ENCODE measurements at places on chromosomes 2 and 18.

DNA sequence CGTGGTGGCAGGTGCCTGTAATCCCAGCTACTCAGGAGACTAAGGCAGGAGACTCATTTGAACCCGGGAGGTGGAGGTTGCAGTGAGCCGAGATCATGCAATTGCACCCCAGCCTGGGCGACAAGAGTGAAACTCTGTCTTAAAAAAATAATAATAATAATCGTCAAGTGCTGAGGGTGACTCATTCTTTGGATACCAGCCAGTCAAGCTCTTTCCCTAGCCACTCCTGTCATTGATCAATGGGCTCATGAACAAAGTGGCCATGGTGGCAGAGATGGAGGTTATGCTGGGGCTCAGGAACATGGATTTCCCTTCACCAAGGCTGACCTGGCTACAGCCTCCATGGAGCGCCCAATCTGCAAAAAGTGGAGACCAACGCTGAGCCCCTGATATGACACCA, 94.5 kb upstream of the HAAO start:
- no peak for DNase-seq

- DNase-seq = no peak
Measured at GRCh38 chr2:168300460-168300859, 53.1 kb upstream of the STK39 start.

DNA sequence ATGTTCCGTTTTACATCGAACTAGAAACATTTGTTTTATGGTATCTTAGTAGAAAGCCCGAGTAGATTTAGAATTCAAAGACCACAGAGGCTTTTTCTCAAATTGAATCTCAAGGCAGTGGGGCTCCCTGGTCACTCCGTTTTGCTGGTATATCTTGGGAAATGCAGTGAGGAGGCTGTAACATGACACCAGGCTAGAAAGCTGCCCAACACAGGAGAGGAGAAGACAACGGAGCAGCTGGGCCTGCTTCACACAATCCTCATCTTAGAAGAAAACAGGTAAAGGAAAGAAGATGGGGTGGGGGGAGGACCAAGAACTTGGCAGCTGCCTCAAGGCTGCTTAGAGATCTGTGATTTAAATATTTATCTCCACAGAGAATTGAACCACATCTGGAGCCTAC, 38.3 kb upstream of the EPB41L3 start:
- no peak for DNase-seq

DNA sequence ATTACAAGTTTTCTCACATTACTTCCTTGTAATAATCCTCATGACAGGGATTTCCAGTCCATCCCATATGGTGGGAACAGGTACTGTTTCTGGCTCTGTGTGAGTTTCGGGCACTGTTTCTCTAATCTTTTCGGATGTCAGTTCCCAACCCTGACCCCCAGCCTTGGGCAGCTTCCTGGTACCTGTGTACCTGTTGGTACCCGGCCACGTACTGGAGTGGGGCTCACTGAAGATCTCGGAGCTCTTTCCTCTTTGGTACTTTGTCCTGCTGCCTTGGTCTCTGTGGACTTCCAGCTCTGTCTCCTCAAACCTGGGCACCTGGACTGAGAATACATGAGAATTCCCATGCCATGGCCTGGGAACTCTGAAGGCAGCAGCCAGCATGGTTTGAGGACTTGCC, 36.8 kb downstream of the GRHL1 start:
- no peak for DNase-seq

DNA sequence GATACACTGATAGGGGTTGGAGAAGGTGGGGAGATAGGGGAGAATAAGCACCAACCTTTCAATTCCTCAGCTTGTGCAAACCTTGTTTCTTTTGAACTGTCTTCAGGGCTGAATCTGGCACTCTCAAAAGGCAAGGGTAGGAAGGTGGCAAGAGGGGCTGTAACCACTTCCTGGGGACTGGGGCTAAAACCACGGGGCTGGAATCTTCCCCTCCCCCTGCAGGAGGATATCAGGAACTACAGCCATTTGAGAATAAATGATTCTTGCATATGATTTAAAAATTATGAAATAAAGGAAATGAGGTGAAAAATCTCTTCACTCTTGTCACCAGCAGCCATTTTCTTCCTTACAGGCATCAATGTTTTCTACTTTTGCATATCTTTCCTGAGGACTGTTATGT, 50.8 kb downstream of the ATOH8 start:
- no peak for DNase-seq

- no peak for DNase-seq
Measured at GRCh38 chr2:40434731-40435271, 17.1 kb downstream of the SLC8A1 start.

DNA sequence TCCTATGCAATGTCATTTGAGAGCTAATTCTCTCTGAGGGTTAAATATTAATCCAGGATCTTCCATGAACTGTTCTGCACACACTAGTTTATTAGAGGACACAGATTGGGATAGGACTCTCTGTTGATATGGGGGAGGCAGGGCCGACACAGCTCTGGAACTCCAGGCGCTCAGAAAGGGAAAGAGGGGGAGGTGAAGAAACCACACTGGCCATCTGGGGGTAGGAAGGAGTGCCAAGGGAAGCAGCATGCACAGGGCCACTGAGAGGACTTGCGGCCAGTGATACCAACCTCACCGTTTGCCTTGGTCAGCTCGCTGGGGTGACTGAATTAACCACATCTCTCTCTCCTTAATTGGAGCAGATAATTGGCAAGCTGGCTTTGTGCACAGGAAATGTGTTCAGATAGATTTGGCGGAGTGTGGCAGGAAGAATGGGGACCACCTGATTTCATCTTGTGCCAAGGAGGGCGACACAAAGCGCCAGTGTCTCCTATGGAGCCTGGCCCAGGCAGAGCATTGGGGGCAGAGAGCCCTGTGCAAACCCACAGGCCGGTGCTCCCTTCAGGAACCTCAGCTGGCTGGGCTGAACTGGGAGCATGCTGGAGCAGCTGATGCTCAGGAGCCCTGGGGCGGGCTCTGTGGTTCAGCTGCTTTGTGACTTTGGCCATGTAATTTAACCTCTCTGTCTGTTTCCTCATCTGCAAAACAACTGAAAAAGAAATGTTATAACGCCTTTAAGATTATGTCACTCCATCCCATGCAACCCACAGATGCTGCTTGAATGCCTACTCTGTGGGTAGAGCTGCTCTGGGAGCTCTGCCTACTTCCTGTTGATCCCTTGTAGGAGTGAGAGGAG, 114.7 kb upstream of the STON1 start:
- no peak for DNase-seq

- DNase-seq = no peak
Measured at GRCh38 chr2:151153601-151154000, 108.1 kb downstream of the RBM43 start.

- no peak for DNase-seq
Measured at GRCh38 chr18:46591783-46592391, 65.1 kb downstream of the LOXHD1 start.

DNA sequence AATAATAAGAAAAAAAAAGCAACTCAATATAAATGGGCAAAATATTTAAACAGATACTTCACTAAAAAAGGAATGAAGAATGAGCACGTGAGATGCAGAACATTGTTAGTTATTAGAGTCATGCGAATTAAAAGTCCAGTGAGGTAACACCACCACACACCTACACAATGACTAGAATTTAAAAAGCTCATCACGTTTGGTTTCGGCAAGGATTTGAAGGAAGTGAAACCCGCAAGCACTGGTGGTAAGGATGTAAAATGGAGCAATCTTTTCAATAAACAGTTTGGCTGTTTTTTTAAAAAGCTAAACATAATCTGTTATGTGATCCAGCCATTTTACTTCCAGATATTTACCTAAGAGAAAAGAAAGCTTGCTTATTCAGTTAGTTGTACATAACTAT, 1181.6 kb upstream of the CELF4 start:
- no peak for DNase-seq

DNA sequence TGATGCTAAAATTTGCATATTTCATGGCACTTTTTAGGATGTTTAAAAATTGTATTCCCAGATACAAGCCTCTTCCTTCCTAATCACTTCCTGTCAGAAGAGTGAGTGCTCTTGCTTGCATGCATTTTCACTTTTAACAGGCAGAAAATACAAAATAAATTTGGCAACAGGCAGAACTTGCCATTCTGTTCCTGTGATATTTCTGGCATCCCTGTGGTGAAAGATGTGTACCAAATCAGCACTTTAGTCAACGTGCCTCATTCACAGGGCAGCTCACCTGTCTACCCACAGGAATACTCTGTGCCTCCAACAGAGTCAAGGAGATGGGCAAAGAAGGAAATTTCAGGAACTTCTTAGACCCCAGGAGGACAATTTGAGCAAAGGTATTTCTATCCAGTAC, 360.9 kb downstream of the AKAIN1 start:
- DNase-seq = no peak

- DNase-seq = no peak
Measured at GRCh38 chr2:228348516-228349064, 167.1 kb upstream of the SPHKAP start.

GRCh38 chr2:26058390-26058789, 24.5 kb downstream of the RAB10 start:
- no peak for DNase-seq

- no peak for DNase-seq
Measured at GRCh38 chr2:241966647-241967466, 97.3 kb downstream of the RTP5 start.

DNA sequence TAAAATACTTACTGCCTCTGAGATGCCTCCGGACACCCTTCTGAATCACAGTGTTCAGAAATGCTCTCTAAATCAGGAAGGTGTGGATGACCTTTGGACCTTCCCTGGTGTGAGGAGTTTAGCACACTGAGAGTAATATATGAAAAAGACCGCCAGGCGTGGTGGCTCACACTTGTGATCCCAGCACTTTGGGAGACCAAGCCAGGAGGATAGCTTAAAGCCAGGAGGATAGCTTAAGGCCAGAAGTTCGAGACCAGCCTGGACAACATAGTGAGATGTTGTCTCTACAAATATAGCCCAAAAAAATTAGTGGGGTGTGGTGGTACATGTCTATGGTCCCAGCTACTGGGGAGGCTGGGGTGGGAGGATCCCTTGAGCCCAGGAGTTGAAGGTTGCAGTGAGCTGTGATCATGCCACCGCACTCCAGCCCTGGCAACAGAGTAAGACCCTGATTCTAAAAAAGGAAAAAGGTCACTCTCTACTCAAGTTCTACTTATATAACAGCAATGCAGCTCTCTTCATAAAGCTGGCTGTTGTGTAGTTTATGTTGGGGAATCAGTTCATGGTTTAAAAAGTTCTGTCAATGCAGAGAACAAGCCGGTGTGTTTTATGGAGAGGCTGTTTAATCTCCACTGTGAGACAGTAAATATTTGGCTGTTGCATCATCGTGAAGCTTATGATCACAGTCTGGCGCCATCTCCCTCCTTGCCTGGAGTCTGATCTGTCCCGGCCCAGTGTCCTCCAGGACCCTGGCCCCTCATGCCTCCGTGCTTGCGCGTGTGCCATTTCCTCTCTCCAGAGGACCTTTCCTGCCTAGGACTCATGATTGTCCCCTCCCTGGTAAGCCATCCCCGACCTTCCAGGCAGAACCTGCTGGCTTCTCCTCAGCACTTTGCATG, 184.5 kb downstream of the FAM210A start:
- DNase-seq = no peak

- no peak for DNase-seq
Measured at GRCh38 chr2:240630771-240631547, 5.7 kb downstream of the GPR35 start.

DNA sequence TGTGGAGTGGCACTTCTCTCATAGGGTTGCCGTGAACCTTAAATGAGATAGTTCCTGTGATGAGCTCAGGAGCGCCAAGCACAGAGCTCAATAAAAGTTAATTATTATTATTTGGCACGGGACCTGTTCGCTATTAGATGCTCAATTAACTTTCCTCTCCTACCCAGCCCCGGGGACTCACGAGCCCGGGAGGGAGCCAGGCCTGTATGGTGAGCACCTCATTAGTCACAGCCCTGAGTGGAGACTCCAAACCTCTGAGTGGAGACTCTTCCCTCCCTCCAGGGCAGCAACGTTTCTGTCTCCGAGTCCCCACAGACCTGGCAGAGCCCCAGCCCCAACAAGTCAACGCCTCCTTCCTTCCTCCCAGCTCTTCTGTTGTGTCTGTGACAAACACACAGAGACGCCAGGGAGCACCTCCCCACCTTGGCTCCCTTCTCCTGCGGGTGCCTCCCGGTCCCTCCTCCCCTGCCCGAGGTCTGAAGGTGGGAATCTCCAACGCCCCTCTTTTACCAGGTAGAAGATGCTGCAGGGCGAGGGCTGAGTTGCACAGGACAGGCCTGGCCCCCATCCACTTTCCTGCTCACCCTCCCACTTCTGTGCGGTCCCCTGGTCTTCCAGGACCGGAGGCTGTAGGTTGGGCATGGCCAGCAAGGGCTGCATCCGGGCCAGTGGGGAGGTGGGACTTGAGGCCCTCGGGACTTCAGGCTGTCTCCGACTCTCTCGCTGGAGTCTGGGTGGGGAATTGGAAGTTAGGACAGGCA, 52.7 kb upstream of the ODC1 start:
- no peak for DNase-seq

DNA sequence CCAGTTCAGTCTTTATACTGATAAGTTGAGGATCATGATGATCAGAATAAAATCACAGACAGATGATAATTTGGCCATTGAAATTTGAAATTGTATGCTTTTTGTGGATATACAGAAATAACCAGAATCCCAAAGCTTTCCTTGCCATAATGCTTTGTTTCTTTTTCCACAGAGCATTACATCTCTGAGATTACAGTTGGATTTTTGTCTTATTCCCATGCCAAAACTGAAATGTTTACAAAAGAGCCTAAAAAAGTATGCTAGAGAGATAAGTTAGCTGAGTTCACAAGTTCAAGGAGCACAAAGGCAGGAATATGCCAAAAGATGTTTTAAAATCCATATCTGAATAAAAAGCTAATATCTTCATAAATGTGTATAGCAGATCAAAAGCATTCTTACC, 321.3 kb downstream of the PID1 start:
- no peak for DNase-seq

DNA sequence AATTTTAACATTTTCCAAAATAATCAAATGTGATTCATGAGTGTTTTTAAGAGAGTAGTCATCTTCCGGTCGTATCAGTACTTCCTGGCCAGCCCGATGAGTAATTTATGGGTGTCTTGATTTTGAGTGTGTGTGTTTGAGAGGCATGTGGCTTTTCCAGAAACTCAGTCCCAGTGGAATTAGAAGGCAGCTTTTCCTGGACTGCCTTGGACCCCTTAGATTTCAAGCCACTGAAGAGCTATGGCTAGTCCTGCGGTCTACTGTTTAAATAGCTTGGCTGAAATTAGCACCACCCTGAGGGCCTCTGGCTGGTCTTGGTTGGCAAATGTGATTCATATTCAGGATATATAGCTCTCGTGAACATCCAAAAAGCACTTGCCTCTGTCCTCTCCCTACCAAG, 59.4 kb downstream of the HK2 start:
- DNase-seq = no peak

DNA sequence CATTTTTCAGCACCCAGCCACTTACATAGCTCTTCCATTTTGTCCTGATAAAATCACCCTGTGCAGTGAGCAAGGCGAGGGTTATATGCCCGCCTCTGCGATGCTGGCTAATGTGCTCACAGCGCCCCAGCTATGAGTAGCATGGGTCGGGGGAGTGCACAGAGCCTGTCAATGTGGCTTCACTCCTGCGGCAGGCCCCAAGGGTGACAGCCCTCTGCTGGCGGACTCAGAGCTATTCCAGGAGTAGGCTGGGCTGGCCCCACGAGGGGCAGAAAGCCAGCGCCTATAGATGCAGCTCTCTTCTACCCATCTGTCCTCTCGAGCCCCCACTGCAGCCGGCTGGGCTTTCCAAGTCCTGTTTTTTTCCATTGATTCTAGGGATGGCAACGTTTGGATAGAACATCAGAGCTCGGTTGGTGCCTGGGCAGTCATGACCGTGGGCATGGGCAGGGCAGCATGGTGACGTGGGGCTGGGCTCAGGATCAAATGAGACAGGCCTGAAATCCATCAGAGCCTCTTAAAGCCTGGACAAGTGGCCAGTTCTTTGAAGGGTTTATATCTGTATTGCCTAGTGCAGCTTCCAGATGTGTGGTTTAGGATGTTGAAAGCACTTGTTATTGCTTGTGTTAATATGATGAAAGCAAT, 134.7 kb downstream of the MCFD2 start:
- DNase-seq = no peak
